Activated CD4-positive, alpha-beta memory T cell treated with anti-CD3 and anti-CD28 coated beads, Interleukin-2, amount 10 ng/mL, durations not matched to agents 7 days and 5 days (primary cell): ENCODE measurements at places on chromosomes 4 and X.

GRCh38 chr4:60396341-60397049 lies 803.6 kb upstream of the ADGRL3 start:
- DNase-seq = no peak

DNA sequence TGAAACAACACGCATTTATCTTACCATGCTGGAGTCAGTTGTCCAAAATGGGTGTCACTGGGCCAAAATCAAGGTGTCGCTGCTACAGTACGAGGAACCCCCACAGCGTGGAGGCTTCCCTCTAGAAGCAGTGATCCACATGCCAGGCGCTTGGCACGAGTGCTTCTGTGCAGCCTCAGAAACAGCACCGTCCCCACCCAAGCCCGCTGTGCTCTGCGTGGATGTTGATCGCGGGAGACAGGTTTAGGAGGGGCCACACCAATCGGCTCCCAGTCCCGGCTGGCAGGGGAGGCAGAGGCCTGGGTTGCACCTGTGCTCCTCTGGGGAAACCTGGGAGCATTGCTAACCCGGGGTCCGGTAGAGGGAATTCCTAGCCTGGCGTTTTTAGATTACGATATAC lies 165.5 kb upstream of the PSAPL1 start:
- no peak for DNase-seq

- no peak for DNase-seq
Observed at GRCh38 chr4:173415885-173416653, 17.2 kb upstream of the SCRG1 start.

DNA sequence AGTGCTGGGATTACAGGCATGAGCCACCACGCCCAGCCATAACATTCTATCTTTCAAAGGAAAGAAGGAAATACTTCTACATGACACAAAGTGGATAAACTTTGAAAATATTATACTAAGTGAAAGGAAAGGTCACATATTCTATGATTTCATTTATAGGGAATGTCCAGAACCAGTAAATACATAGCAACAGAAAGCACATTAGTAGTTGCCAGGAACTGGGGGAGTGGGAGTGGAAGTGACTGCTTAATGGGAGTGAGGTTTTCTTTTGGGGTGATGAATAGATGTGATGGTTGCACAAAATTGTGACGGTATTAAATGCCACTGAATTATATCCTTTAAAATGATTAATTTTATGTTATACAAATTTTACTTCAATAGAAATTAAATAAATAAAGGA lies 95.7 kb upstream of the IL15 start:
- DNase-seq = no peak

DNA sequence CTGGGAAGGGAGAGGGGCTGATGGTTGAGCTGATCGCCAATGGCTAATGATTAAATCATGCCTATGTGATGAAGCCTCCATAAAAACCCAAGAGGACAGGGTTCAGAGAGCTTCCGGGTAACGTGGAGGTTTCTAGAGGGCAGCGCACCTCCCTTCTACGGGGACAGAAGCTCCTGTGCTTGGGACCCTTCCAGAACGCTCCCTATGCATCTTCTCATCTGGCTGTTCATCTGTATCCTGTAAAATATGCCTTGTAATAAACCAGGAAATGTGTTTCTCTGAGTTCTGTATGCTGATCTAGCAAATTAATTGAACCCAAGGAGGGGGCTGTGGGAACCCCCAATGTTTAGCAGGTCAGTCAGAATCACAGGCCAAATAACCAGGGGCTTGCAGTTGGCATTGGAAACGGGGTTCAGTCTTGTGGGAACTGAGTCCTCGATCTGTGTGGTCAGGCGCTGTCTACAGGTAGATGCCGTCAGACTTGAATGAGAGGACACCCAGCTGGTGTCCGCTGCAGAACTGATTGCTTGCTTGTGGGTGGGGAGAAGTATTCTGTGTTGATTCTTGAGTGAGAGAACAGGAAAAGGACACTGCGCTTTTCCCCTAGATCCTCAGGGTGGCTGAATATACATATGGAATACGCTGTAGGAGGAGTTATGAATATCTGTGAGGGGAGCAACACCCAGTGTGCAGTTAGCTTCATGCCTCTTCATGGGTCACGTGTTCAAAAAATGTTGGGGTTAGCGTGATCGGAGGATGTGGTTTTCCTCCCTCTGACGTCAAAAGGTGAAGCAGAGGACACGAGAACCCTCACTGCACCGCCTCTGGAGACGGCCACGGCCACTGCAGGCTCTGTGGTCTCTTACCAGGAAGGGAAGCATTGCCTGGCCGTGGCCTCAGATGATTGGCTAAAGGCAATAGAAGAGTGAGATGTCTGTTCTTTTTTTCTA lies 29.2 kb downstream of the HTT-AS start:
- DNase-seq = peak; percentile 90

DNA sequence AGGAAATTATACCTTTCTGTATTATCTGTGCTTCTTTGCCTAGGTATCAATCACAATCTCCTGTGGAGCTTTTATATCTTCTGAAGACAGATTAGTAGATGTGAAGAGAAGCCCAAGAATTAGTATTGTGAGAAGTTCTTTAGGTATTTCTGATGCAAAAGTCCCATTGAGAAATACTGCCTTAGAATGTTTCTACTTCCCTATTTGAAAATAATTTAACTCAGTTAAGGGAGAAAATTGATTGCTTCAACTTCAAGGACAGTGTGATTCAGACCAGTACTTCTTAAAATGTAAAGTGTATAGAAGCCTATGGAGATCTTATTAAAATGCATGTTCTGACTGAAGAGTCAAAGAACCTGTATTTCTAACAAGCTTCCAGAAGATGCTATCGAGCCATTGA lies 9.0 kb downstream of the EIF1AX start:
- DNase-seq = no peak

- no peak for DNase-seq
Observed at GRCh38 chr4:87071401-87071800, 136.6 kb downstream of the AFF1 start.

DNA sequence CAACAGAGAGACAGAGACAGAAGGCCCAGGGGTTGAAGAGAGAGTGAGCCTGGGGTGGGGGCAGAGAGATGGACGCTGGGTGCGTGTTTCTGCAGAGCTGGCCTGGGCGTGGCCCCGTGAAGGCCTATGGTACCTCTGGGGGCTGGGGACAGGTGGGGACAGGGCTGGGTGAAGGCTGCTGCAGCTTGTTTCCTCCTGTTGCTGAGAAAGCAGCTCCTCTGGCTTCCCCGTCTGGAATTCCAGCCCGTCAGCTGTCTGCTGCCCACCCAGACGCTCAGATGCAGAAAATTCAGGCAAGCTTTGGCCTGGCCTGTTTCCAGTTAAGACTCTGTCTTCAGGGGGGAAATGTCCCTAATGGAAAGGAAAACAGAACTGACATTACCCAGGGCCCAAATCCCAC lies 76.8 kb upstream of the PSAPL1 start:
- DNase-seq = no peak

DNA sequence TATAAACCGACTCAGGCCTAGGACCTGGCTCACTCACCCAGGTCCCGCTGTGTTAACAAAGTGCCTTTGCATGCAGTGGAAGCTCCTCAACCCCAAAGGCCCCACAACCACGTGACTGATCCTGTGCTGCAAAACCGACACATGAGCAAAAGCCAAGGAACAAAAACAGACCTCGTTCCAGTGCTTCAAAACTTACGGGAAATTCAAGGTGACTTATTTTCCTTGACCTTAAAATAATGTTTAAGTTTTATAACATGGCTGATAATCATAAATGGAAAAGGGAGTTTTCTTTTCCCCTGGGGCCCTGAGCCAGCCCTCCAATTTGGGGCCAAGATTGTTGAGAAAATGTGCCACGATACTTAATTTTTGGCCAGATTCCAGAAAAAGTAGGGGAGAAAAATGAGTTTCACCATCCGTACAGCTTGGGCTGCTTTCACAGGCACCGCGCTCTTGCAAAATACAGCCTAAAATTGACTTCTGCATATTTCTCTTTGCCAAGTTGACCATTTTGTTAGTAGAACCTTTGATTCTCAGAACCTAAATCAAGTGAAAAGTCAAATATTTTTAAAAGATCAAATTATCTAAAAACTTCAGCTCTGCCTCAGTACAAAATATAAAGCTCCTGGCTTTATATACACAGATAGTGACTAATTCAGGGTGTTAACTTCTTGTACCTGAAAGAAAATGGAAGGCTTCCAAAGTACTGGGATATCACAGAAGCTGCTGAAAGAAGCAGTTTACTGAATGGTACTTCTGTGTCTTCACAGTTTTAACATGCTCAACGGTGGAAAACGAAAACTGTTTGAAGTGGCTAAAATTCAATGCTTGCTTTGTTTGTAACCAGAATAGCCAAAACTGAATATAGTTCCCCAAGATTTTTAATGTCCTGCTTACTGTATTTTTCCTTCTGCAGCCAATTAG lies 93.8 kb downstream of the APBB2 start:
- no peak for DNase-seq

- DNase-seq = no peak
Observed at GRCh38 chr4:72893354-72894066, 176.0 kb downstream of the COX18 start.

GRCh38 chrX:147626605-147627004 lies 285.1 kb upstream of the FMR1 start:
- no peak for DNase-seq

DNA sequence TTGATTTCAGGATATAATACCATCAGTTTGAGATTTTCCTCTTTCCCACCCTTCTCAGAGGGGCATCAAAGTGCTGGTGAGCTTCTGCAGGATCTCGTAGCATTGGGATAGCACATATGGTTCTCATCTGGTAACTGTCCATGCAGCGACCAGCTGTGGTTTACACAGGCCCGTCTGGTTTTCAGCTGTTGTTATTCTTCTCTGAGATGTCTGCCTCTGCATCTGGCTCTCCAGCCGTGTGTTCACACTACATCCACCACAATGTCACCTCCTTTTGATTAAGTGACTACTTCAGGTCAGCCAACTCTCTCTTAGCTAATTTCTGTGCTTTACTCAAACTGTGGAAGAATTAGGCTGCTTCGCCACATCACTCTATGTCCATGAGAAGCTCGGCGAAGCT lies 676.7 kb upstream of the TENM3 start:
- DNase-seq = no peak

GRCh38 chrX:113408843-113409242 lies 568.2 kb upstream of the AMOT start:
- DNase-seq = no peak

- DNase-seq = peak; percentile 37
Observed at GRCh38 chrX:47751670-47752069, 85.0 kb upstream of the ZNF81 start.

- no peak for DNase-seq
Observed at GRCh38 chrX:57267308-57267707, 19.2 kb upstream of the FAAH2 start.

- no peak for DNase-seq
Observed at GRCh38 chr4:123588631-123589241, 192.1 kb downstream of the SPRY1 start.

DNA sequence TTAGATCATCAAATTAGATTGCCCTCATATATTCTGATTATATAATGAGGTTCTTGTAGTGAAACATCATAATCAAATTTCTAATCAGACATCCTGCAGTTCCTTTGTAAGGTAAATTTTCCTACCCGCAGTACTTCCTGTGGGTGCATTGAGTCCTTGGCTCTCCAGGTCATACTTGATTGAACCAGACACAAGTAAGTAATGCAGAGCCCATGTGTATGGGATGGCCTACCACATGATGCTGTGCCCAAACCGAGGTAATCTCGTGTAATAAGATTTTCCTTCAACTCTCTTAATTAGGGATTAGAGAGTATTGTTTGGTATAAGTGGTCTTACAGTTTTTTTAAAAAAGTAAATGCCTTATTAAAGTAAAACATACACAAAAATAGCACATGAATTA lies 1841.8 kb downstream of the PCDH7 start:
- no peak for DNase-seq

- no peak for DNase-seq
Observed at GRCh38 chrX:41796046-41796445, 72.1 kb downstream of the GPR82 start.

GRCh38 chr4:29565256-29565655 lies 1154.9 kb upstream of the PCDH7 start:
- no peak for DNase-seq

- no peak for DNase-seq
Observed at GRCh38 chr4:169345316-169345721, 74.6 kb upstream of the SH3RF1 start.

GRCh38 chr4:76960014-76960413 lies 10.5 kb downstream of the SEPTIN11 start:
- DNase-seq = no peak
